Panc1 (cell line): ENCODE measurements at places on chromosomes 5 and 9. TPM values are rescaled to one million over a fixed set of nuclear protein-coding genes. Genes with fewer than 3 reads are reported as not detected.

The OTULINL gene
- 1.8 TPM for total RNA-seq

The CDKN2A gene
- not detected for total RNA-seq

The FAM81B gene
- total RNA-seq = not detected

The PCDHA3 gene
- not detected for total RNA-seq

The TTLL11 gene
- 1.1 TPM for total RNA-seq

The SPATA31A3 gene
- total RNA-seq = not detected

The SPATA31C1 gene
- total RNA-seq = not detected

The ZCCHC7 gene
- 43.7 TPM for total RNA-seq

The N4BP3 gene
- total RNA-seq = 2.3 TPM

The IL4 gene
- not detected for total RNA-seq

The SQSTM1 gene
- total RNA-seq = 985 TPM

The OR1Q1 gene
- total RNA-seq = not detected
